ENCODE measurements at places on chromosomes 16 and 17. TPM values are rescaled to one million over a fixed set of nuclear protein-coding genes. Genes with fewer than 3 reads are reported as not detected.

The AXIN2 gene
- 2.7 TPM for total RNA-seq

- DNase-seq: no peak
These were observed at the start of gene CDH16 for GRCh38 chr16:66918803-66919568. TSS of gene CDH16 (minus strand) at chr16:66918885. CDS start at chr16:66918065, 820 bp downstream.

DNA sequence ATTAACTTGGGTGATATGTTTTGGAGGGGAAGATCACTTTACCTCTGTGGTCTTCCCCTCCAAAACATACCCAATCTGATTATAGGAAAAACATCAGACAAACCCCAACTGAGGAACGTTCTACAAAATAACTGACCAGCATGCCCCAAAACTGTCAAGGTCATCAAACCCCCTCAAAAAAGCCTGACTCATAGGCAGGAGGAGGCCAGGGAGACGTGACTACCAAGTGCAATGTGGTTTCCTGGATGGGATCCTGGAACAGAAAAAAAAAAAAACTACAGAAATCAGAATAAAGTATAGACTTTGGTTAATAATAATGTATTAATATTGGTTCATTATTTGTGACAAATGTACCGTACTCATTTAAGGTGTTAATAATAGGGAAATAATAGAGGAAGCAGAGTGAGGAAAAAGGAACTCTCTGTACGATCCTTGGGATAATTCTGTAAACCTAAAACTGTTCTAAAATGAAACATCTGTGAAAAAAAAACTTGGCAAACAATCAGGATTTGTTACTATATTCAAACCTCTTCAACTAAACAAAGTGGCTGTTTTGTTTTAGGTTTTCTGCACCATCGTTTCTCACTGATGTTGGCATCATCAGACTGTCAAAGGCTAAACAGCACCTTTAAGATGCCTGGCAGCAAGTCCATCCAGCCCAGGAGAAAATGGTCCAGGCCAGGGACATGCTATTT lies 266.7 kb upstream of the SDK2 start:
- peak; percentile 25 for DNase-seq

GRCh38 chr16:10744370-10745030 lies 858 bp downstream of the NUBP1 start:
- DNase-seq: no peak

- DNase-seq: no peak
These were observed 35.2 kb upstream of the SMIM36 start for GRCh38 chr17:55546481-55546880.

Data from Daoy (cell line).